ENCODE measurements at places on chromosomes 3 and 15. TPM values are rescaled to one million over a fixed set of nuclear protein-coding genes. Genes with fewer than 3 reads are reported as not detected.

WDR93 gene
- not detected for total RNA-seq

CHRM5 gene
- not detected for total RNA-seq

GPR160 gene
- total RNA-seq = 7.3 TPM

PLAAT1 gene
- not detected for total RNA-seq

CHRD gene
- 172 TPM for total RNA-seq

GRK7 gene
- not detected for total RNA-seq

NPAP1 gene
- not detected for total RNA-seq

SLC12A1 gene
- not detected for total RNA-seq

ACTC1 gene
- total RNA-seq = 30.2 TPM

GATA2 gene
- total RNA-seq = 56.0 TPM

SKOR1 gene
- total RNA-seq = not detected

DNA sequence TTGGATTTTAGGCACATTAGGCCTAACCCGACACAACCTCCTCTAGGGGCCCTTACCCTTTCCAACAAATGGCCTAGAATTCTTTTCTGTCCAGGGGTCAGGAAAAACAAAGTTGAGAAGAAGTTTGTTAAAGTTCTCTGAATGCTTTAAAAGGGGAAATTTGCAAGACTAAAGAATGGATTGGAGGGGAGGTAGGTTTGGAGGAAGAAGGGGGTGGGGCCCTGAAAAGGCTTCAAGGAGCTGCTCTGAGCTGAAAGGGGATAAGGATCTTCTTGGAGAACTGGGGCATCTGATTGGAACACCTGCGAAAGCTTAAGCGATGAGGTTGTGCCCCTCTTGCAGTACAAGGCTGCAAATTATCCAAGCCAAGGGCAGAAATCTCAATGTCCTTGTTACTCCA is 3.9 kb upstream of the SENP2 start:
- H3K4me1 ChIP-seq = peaks cover 5% of the 10 kb centered on the region
- no peaks in the 10 kb centered on the region for H3K27me3 ChIP-seq
- H3K36me3 ChIP-seq = no peaks in the 10 kb centered on the region
- no peak overlapping the region for H3K4me3 ChIP-seq
- H3K27ac ChIP-seq = no peak overlapping the region
- DNase-seq = no peak

DNA sequence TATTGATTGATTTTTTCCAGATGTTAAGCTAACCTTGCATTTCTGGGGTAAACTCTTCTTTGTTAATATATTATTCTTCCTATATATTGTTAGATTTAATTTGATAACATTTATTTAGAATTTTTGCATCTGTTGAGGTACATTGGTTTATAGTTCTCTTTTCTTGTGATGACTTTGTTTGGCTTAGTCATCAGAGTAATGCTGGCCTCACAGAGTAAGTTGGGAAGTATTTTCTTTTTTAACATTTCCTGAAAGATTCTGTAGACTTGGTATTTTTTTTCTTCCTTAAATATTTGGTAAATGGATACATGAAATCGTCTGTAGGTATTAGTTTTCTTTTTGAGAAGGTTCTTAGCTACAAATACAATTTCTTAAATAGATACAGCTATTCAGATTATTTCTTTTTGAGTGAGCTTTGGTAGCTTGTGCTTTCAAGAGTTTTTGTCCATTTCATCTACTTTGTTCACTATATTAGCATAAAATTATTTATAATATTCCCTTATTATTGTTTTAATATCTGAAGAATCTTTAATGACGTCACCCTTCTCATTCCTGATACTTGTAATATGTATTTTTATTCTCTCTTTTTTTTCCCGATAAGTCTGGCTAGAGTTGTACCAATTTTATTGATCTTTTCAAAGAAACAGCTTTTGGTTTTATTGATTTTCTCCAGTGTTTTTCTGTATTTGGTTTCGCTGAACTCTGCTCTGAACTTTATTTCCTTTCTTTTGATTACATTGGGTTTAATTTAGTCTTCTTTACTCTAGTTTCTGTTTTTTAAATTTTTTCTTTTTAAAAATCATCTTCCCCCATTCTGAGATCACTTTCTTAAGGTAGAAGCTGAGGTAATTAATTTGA is 6.5 kb upstream of the HPS3 start:
- DNase-seq = no peak
- no peaks in the 10 kb centered on the region for H3K36me3 ChIP-seq
- H3K4me3 ChIP-seq = no peak overlapping the region
- H3K27me3 ChIP-seq = no peaks in the 10 kb centered on the region
- H3K4me1 ChIP-seq = no peaks in the 10 kb centered on the region

GRCh38 chr15:92316586-92317295 is 76.9 kb upstream of the ST8SIA2 start:
- H3K27me3 ChIP-seq = no peaks in the 10 kb centered on the region
- H3K27ac ChIP-seq = no peak overlapping the region
- no peak for DNase-seq
- no peaks in the 10 kb centered on the region for H3K36me3 ChIP-seq
- H3K4me1 ChIP-seq = no peaks in the 10 kb centered on the region
- H3K4me3 ChIP-seq = no peak overlapping the region

DNA sequence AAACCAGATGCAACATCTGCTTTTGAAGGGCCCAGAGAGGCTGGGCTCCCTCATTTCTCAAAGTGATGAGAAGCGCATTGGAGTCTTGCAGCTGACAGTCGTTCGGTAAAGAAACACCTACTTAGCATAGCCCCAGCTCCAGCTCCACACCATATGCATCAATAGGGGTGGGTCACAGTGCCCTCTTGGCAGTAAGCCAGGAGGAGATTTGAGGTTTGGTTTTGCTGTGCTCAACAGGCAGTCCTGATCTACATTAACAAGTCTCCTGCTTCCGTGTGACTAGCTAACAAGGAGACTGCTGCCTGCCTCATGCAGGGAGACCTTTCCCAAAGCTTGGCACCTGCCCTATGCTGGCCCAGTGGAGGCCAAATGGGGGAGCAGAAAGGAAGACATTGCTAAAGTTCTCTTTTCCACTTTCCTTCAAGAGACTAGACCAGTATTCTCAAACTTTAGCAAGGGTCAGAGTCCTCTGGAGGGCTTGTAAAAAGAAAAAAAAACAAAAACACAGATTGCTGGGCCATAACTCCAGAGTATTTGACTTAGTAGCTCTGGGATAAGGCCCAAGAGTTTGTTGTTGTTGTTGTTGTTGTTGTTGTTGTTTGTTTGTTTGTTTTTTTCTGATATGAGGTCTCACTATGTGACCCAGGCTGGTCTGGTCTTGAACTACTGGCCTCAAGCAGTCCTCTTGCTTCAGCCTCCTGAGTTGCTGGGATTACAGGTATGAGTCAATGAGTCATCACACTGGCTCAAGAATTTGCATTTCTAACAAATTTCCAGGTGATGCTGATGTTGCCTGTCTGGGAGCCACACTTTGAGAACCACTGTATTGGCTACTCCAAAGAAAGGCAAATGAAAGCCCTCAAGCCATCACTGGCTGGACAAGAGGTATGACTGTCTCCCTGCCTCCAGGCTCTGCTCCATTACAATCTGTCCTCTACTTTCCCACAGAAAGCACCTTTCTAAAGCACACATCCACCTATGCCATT is 294.9 kb downstream of the RORA start:
- H3K4me3 ChIP-seq = no peak overlapping the region
- H3K27ac ChIP-seq = peak overlapping the region; percentile 68

DNA sequence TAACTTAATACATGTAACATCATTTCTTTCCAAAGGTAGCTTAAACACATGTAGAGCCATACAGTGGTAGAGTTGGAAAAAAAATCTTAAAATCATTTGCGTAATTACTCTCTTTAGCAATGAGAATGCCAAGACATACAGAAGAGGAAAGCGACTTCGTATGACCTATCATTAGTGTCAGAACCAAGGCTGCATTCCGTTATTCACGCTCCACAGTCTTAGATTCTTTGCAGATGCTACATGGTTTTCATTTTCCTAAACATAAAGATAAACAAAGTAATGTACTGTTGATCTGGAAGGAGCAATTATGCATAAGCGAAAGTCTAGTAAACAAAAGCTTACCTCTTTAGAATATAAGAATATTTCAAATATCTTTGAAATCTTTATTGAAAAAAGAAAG is 410.3 kb upstream of the TPRG1 start:
- no peak overlapping the region for H3K4me3 ChIP-seq
- H3K27me3 ChIP-seq = no peaks in the 10 kb centered on the region
- DNase-seq = no peak
- H3K36me3 ChIP-seq = peaks cover 7% of the 10 kb centered on the region
- no peak overlapping the region for H3K27ac ChIP-seq
- peaks cover 5% of the 10 kb centered on the region for H3K4me1 ChIP-seq

DNA sequence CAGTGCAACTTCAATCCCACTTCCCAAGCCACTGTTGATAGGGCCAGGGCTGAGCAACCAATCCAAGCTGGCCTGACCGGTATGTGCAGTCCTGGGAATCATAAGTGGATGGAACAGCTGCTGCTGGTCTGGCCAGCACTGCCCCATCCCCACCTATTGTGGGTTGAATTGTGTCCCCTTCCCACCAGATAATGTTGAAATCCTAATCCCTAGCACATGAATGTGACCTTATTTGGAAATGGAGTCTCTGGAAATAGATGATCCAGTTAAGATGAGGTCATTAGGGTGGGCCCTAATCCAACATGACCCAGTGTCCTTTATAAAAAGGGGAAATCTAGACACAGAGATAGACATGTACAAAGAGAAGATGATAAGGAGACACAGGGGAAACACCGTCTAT is 13.7 kb upstream of the PDIA5 start:
- H3K36me3 ChIP-seq = no peaks in the 10 kb centered on the region
- no peaks in the 10 kb centered on the region for H3K27me3 ChIP-seq
- peak overlapping the region; percentile 16 for H3K27ac ChIP-seq
- peaks cover 7% of the 10 kb centered on the region for H3K4me1 ChIP-seq
- DNase-seq = no peak

DNA sequence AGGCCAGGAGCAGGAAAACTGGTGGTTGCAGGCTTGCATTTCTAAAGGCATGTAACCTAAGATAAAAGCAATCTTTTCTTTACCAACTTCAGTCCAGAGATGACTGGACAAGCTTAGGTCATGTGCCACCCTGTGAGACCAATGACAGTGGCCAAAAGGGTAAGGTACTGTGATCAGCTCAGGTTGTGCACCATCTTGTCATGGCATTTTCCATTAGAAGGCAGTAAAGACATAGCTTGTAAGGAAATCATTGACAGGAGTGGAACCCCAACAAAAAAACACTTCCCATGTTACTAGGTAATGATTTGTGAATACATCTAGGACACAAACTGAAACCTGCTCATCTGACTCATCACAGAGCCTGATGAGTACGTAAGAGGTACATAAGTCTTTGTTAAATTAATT is 35.2 kb downstream of the SSR3 start:
- no peaks in the 10 kb centered on the region for H3K27me3 ChIP-seq
- H3K36me3 ChIP-seq = peaks cover 6% of the 10 kb centered on the region
- no peak overlapping the region for H3K27ac ChIP-seq
- DNase-seq = no peak

DNA sequence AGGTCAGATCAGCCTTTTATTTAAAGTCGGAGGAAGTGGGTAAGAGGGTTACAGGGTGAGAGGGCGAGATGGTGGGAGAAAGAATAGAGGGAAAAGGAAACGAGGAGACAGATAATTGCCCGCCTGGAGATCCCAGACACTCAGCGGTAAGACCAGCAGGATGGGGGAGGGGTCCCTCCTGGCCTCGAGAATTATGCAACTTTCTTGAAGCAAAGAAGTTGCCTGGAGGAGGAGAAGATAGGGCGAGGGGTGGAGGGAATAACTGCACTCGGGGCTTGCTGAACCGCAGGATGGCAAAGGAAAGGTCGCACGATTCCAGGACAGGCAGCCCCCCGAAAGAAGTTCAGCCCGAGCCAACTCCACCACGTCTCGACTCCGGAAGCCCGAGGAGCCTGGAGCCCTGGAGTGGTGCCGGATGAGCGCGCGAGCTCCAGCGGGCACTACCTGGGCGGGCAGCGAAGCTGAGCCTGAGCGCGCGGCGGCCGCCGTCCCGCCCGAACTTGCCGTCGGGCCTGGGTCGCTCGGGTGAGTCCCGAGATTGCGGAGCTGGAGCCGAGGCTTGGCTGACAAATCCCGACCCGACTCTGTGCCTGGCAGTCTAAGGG is 402 bp downstream of the WWTR1 start:
- DNase-seq = peak; percentile 81
- H3K27me3 ChIP-seq = no peaks in the 10 kb centered on the region
- peaks cover 10% of the 10 kb centered on the region for H3K4me1 ChIP-seq
- peak overlapping the region; percentile 95 for H3K27ac ChIP-seq

DNA sequence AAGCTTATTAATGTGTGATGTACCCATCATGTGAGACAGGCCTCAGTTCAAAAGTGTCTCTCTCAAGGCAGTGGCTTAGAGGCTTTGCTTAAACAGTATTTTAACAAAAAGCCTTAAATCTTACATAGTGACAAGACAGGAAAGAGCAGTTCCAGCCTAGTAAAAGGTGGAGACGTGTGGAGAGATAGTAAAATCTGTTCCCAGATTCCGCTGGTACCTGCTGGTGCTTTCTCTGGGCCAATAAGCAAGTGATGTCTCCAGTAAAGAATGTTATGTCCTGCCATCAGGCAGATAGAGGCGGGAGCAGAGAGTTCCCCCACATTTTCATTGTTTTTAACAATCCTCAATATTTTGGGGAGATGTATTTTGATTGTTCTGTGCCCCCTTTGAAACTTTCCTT is 135.0 kb downstream of the VPS8 start:
- H3K4me1 ChIP-seq = no peaks in the 10 kb centered on the region
- DNase-seq = no peak
- H3K36me3 ChIP-seq = peaks cover 8% of the 10 kb centered on the region
- no peak overlapping the region for H3K4me3 ChIP-seq
- H3K27me3 ChIP-seq = no peaks in the 10 kb centered on the region
- H3K27ac ChIP-seq = no peak overlapping the region

- H3K36me3 ChIP-seq = no peaks in the 10 kb centered on the region
- H3K4me3 ChIP-seq = no peak overlapping the region
- DNase-seq = no peak
- H3K27ac ChIP-seq = no peak overlapping the region
- no peaks in the 10 kb centered on the region for H3K4me1 ChIP-seq
Measured at GRCh38 chr3:142987707-142988106, 13.7 kb upstream of the U2SURP start.

- DNase-seq = no peak
- no peak overlapping the region for H3K27ac ChIP-seq
- no peaks in the 10 kb centered on the region for H3K27me3 ChIP-seq
- H3K4me3 ChIP-seq = no peak overlapping the region
Measured at GRCh38 chr3:64361962-64362735, 136.9 kb upstream of the PRICKLE2 start.

GRCh38 chr3:129022114-129023007 is 21.3 kb downstream of the EFCC1 start:
- H3K27me3 ChIP-seq = no peaks in the 10 kb centered on the region
- no peak overlapping the region for H3K27ac ChIP-seq
- no peak overlapping the region for H3K4me3 ChIP-seq
- H3K36me3 ChIP-seq = no peaks in the 10 kb centered on the region

- no peaks in the 10 kb centered on the region for H3K27me3 ChIP-seq
- H3K4me3 ChIP-seq = no peak overlapping the region
- no peaks in the 10 kb centered on the region for H3K4me1 ChIP-seq
- DNase-seq = no peak
- no peak overlapping the region for H3K27ac ChIP-seq
Measured at GRCh38 chr3:152538518-152538917, 269.8 kb downstream of the MBNL1 start.

GRCh38 chr3:108090049-108090700 is 656 bp downstream of the CD47 start:
- peak overlapping the region; percentile 96 for H3K27ac ChIP-seq
- DNase-seq = no peak
- H3K27me3 ChIP-seq = no peaks in the 10 kb centered on the region
- H3K4me3 ChIP-seq = peak overlapping the region; percentile 92
- no peaks in the 10 kb centered on the region for H3K36me3 ChIP-seq

Data from ascending aorta (tissue), 2 donors.